Stimulated activated CD4-positive, alpha-beta T cell treated with anti-CD3 and anti-CD28 coated beads, Interleukin-1b, Interleukin-23, amount 100 ng/mL, for 48 hours (primary cell): ENCODE measurements at places on chromosomes 7 and 10.

DNA sequence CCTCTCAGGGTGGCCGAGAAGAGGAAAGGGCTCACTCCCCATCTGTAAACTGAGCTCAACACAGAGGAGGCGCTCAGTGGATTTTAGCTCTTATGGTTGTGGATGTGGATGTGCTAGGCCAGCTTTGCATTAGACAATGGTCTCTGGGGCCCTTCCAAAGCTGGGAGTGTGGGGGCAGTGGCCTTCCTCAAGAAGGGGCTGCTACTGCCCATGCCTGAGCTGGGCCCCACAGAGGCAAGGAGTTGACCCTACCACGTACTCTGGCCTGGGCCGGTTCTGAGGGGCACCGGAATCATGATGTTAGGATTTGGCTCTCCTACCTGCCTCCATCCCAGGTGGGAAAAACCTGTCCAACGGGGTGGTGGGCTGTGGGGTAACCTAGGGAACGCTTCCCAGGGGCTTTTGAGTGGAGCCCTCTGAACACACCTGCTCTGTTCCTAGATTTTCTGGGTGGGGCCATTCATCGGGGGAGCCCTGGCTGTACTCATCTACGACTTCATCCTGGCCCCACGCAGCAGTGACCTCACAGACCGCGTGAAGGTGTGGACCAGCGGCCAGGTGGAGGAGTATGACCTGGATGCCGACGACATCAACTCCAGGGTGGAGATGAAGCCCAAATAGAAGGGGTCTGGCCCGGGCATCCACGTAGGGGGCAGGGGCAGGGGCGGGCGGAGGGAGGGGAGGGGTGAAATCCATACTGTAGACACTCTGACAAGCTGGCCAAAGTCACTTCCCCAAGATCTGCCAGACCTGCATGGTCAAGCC is 11.5 kb downstream of the AQP1 start:
- DNase-seq: no peak

- DNase-seq: no peak
These were observed 37.1 kb downstream of the STARD3NL start for GRCh38 chr7:38215115-38215514.

DNA sequence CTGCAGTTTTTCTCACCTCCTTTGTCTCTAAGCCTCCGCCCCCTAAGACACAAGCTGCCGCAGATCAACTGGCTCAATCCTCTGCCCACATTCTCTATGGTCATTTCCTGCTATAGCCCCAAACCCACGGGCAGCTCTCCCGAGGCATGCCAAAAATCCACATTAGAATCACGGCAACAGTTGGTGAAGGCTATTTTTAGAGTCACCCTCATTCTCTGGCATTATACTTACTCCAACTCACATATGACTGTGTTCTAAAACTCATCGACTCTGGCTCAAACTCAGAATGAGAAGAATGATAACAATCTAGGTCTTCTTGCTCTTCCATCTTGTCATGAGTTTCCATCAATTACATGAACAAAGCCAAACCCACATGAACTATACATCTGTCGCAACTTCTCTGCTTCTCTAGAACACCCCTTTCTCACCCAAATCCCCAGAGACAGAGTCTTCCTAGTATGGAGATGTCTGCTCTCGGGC is 10.9 kb upstream of the KIAA1549 start:
- no peak for DNase-seq

DNA sequence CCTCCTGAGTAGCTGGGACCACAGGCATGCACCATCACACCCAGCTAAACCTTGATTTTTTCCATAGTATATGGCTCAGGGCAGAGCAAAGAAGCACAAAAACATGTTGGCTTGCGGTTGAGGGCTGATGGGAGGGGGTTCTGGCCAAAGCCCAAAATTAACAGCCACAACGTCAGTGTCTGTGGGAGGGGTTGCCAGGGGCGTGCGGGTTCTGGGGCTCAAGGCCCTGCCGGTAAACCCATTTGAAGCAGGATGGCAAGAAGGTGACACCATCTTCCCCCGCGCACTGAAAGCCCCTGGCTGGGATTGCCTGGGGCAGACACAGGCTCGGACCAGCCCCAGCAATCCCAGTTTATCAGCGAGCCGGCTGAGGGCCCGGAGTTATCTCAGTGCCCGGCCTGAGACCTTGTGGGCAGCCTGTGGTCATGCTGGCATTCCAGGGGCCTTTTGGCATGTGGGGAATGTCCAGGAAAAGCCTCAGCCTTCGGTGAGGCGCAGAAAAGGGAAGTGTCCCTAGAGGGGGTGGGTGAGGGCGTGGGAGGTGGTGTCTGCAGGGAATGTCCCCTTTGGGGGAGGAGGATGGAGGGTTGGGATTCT is 167.7 kb upstream of the TNRC18 start:
- no peak for DNase-seq

- no peak for DNase-seq
These were observed 31.3 kb upstream of the INSYN2A start for GRCh38 chr10:127227663-127228062.

- DNase-seq: no peak
These were observed 72.1 kb downstream of the ITGB8 start for GRCh38 chr7:20402747-20403230.

DNA sequence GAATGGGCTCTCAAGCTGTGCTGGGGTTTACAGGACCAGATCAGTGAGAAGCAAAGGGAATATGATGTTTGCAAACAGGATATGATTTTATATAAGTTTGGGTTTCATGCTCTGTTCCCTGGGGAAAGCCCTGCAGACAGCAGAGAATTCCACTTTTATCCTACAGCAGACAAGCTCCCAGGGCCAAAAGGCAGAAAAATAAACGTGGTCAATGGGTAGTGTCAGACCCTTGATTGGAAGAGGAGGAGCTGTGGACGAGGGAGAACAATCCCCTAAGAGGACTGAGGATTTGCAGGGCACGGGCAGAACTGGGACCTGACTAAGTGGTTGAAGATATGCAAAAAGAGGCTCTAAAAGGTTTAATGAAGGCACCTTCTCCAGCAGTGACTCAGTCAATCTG is 275.3 kb downstream of the HDAC9 start:
- DNase-seq: no peak

DNA sequence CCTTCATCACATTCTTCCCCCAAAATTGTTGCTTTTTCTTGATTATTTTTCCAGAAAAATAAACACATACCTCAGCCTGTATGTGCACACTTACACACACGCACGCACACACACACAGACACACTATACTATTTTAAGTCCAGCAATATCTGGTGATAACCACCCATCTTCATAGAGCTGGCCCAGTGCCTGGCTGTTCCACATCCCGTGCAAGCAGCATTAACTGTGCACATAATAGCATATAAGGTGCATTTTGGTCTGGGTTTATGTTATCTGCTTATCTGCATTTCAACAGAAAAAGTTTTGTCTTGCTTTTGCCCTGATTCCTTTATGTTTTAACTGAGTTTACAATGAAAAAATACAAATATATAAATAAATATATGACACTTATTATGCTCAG is 143.1 kb upstream of the KLF6 start:
- no peak for DNase-seq

- DNase-seq: no peak
These were observed 51.7 kb upstream of the SORCS3 start for GRCh38 chr10:104589431-104589830.

- DNase-seq: peak; percentile 70
These were observed at the start of gene TSPAN13 for GRCh38 chr7:16753102-16753931. Gene TSPAN13, plus strand, starts transcription at chr7:16753755. Its CDS starts 213 bp downstream, at chr7:16753968.
